CD4-positive, alpha-beta T cell treated with Interleukin-4 for 1 hour (primary cell): ENCODE measurements at places on chromosomes 11 and 22.
A peak's percentile ranks its signal among the peaks of the same experiment; 100 is the strongest.

GRCh38 chr11:77959434-77959833, 35.0 kb downstream of the INTS4 start:
- no peak for DNase-seq

DNA sequence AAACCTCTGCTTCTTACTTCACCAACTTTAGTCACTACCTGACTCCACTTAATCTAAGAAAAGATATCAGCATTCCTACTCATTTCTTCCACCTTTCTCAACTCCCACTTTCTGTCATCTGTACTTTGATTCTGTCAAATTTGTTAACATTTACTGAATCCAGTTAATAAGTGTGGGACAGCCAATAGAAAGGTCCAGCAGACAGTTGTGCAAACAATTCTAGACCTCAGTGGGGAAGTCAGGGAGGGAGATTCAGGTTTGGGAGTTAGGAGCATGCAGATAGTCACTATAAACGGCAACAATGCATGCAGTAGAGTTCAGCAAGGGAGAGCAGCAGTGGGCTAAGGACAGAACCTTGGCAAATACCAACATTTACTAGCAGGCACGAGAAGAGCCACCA, 4.1 kb downstream of the FBXO3 start:
- no peak for DNase-seq

GRCh38 chr22:42297778-42298177, 27.3 kb upstream of the TCF20 start:
- DNase-seq = no peak

DNA sequence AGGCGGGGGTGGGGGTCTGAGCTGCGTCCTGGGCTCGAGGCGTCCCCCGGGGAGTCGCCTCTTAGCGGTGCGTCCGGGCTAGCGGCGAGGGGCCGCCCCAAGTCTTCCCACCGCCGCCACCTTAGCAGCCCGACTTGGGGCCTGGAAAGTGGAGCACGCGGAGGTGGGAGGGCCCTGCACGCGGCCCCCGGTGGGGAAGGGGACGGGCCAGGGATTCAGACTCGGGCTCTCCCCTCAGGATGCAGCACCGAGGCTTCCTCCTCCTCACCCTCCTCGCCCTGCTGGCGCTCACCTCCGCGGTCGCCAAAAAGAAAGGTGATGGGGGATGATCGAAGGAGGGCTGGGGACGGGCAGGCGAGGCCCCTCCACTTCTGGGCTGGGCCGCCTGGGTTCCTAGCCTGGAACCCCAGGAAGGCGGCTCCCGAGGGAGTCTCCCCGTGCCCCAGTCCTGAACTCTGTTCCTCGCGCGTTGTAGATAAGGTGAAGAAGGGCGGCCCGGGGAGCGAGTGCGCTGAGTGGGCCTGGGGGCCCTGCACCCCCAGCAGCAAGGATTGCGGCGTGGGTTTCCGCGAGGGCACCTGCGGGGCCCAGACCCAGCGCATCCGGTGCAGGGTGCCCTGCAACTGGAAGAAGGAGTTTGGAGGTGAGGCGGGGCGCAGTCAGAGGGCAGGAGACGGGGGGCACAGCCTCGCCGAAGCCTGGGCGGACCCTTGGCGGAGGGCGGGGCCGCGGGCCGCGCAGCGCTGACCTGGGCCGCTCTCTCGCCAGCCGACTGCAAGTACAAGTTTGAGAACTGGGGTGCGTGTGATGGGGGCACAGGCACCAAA, 563 bp downstream of the MDK start:
- DNase-seq = no peak

GRCh38 chr11:72700146-72700545, 25.9 kb upstream of the PDE2A start:
- no peak for DNase-seq

DNA sequence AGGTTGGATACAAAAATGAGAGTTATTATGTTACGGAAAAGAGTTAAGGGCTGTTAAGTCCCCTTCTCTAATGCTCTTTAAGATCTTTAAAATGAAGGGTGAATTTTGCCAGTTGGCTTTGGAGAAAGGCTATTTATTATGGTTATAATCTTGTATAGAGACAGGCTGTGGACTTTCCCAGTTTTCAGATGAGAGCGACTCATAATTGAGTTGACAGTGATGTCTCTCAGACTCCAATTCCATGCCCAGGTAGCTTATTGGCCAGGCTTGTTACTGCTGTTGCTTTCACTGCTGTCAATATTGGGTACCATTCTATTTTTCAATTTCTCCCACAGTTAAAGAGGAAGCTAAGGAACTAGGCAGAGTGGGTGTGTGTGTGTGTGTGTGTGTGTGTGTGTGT, 13.1 kb downstream of the ENDOD1 start:
- DNase-seq = no peak

DNA sequence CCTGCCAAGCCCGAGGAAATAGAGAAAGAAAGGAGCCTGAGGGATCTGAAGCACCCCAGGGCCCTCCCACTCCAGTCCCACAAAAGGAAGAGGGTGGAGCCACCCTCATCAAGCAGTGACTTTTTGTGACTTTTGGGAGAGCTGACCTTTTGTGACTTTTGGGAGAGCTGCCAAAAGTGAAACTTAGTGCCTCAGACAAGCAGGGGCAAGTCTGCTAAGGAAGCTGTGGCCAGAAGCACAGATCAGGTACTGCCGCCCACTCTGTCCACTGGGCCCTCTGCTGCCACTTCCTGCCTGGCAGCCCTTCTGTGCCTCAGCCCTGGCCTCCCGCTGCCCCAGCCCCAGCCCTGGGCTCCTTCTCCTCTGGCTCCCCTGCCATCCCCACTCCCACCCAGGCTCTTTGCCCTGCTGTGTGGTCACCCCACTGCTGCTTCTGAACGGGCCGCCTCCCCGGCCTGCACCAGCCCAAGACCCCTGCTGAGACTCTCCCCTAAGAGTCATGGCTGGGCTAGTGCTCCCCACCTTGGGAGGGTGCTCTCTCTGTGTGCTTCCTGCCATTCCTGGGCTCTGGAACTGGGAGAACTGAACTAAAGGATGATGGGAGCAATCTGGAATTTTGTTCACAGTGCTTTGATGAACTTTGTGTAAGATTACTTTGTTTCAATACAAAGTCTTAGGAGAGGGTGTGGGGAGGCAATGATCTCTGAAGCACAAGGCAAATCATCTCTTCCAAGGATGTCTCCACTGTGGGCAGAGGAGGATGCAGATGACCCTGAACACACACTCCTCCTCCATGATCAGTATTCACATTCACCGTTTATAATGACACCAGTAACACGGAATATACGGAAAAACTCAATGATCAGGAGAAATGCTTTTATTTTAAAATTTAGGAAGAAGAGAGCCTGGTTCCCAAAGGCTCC, at the start of gene APOBEC3H:
Gene APOBEC3H, plus strand, starts transcription at position 147 of the 923 bp plus-strand sequence. CDS start 3,035 bp downstream, outside the sequence.
- peak; percentile 59 for DNase-seq

DNA sequence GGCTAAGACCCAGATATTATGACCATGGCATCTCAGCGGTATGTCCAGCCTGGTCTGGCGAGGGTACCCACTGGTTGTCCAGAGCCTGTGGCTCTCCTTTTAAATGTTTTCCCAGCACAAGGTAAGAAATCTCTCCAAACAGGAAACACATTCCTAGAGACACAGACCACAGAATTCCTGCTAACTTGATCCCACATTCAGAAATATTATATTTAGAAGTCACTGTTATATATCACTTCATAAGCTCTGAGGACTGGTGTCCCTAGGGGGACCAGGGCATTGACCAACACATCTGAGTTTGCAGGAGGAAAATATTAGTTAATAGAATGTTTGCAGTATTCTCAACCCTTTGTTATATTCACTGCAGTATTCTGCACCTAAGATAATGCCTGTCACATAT, 23.1 kb downstream of the TMPRSS13 start:
- DNase-seq = no peak

DNA sequence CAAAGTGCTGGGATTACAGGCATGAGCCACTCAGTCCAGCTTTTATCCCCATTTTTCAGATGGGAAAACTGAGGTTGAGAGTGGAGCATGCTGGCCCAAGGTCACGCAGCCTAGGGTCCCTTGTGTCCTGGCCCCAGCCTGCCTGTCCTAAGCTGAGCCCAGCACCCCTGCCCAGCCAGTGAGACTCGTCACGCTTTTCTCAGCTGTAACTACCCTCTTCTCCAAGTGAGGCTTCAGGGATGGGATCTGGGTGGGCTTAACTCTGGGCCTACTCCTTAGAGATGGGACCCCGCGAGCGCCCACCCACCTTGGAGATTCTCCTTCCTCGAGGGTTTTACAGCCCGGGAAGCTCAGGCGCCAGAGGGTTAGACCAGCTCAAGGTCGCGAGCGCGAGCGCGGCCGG, 390 bp upstream of the TMEM151A start:
- DNase-seq = no peak

DNA sequence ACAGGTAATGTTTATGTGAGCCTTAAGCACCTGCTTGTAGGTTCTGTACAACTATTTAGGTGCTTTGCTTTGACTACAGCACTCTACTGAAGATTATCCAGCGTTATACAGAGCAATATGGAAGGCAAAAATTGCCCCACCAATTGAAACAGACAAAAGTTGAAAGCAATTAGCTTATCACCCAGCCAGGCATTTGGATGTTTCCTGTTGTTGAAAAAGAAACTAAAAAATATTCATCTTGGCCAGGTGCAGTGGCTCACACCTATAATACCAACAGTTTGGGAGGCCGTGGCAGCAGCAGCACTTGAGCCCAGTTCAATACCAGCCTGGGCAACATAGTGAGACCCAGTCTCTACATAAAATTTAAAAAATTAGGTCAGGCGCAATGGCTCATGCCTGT, 18.5 kb downstream of the ATL3 start:
- DNase-seq = peak; percentile 5

DNA sequence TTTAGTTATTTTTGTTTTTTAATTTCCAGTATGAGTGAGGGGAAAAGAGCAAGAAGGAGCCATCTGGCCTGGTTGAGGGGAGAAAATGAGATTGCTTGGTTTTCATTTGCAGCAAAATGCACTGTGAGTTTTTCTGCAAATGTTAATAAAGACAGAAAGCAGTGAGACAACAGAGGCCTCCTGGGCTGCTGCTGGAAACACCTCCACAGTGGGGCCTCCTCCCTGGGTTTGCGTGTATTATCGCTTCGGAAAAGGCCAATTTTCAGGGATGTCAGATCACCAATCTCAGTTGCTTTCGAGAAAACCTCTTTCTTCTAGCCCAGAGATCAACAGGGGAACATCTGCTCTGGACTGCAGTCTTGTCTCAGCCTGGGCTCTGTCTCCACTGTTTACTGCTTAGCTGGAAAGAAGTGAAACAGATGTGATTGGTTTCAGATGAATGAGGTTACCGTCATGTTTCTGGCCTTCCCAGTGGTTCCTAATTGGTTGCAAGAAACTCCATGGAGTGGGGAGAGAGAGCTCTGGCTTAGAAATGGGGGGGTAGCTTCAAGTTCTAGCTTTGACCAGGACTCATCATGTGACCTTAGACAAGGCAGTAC, 17.3 kb downstream of the TSPAN18 start:
- no peak for DNase-seq
